GM06990 (cell line): ENCODE measurements at places on chromosomes 2 and 18.

DNA sequence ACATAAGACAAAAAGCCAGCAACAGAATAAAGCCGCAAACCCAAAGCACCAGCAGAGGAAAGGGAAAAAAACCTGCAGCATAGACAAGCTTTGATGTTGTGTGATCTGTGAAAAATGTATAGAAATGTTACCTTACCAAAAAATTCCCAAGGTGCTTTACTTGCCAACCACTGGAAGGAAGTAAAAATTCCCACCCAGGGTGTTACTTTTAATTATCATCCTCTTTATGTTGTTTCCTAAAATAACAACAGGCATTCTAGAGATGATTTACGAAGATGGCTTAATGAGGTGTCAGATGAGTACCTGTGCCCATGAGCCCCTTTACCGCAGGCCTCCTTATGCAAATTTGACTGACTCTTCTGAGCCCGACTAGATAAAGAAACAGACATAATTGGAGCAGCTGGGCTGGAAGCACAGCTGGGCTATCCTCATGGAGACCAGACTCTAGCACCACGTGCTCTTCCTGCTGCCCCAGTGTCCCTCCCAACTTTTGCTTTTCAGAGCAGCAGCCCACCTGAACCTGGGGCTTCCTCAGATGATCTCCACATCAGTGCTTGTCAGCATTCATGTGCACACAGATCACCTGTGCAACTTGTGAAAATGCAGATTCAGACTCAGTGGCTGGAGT, 41.5 kb downstream of the SRSF7 start:
- peak; percentile 38 for DNase-seq

- no peak for DNase-seq
These were observed 355.2 kb upstream of the UBE2E3 start for GRCh38 chr2:180625006-180625844.

DNA sequence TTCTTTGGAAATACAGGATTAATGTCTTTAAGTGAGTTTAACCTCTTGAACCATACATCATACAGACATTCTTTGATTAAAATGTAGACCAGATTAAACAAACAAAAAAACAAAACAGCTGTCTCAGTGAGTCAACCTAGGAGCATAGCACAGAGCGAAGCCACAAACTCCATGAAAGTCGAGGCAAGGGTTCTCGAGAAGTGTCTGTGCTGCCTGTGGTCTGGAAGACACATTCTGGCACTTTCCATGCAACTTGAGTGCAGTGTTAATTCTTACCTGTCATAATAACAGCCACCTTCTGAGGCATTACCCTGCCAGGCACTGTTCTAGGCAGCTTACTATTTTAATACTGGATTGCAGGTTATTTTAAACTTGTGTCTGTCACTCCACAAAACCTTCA, 435.5 kb upstream of the MMADHC start:
- no peak for DNase-seq

DNA sequence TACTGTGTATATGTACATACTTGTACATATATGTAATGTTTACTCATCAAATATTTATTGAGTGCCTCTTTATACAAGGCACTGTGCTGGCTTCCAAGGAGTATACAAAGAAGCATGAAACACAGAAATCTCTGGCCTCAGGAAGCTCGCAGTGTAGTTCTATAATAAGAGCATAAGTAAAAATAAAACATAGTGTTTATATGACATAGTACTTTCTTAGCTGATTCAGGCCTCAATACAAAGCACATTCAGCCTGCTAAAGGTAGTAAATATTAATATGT, 13.9 kb downstream of the STAMBP start:
- no peak for DNase-seq

- DNase-seq: no peak
These were observed 74.9 kb downstream of the SGPP2 start for GRCh38 chr2:222499226-222499625.

DNA sequence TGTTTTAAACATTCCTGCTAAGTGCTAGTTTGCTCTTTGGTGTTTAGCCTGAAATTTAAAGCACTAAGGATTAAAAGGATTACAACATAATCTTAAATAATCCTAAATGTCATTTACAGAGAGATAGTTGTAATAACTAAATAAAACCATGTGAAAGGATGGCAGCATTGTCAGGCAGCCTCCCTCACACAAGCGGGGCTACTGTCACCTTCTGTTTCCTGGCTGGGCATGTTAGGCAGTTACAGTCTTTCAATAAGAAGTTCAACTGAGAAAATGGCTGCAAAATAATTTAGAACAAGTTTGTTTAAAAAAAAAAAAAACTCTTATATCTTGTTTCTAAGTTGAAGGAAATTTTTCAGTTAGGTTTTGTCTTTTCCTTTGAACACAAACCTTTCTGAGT, 124.9 kb downstream of the ARHGAP15 start:
- DNase-seq: no peak
